ENCODE measurements at places on chromosomes 11 and 22.

- DNase-seq: no peak
Measured at GRCh38 chr11:1317993-1318392, 8.6 kb upstream of the TOLLIP start.

GRCh38 chr11:96095884-96096303, 172.0 kb upstream of the MTMR2 start:
- DNase-seq: no peak

DNA sequence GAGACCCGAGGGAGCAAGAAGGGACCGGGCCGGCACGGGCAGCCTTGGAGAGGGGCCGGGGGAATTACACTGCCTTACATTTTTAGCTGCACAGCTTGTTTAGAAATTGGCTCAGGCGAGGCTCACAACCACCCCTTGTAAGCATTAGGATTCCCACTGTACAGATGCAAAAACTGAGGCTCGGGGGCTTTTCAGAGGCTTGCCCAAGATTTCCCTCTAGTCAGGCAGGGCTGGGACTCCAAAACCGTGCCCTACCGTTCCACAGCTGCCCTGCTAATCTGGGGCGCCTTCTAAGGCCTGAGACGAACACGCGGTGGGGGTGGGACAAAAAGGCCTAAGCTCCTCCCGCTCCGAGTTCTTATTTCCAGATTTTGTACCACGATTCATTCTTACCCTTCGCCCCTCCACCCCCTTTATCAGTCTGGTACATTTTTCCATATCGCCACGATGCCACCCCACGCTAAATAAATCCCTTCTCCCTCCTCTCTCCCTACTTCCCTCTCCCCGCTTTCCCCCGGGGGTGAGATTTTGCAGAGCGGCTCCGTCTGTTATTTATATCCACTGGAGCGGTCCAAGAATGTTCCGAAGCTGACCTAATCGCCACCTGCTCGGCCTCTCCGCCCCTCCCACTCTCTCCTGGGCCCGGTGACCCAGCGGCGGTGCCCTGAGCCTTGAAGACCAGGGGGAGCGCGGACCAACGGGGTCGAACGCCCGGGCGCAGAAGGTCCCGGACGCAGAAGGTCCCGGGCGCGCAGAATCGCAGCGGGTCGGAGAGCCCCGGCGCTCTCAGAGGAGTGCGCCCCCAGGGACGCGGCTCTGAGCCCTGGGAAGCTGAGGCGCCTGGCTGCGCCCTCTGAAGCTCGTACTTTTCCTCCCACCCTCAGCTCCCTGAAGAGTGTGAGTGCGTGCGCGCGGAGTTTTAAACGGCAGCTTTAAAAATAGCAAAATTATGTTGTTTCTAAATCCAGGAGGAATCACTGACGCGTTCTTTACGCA, 764 bp upstream of the PACSIN3 start:
- no peak for DNase-seq

- no peak for DNase-seq
Measured at GRCh38 chr11:108733479-108734116, 68.7 kb downstream of the DDX10 start.

DNA sequence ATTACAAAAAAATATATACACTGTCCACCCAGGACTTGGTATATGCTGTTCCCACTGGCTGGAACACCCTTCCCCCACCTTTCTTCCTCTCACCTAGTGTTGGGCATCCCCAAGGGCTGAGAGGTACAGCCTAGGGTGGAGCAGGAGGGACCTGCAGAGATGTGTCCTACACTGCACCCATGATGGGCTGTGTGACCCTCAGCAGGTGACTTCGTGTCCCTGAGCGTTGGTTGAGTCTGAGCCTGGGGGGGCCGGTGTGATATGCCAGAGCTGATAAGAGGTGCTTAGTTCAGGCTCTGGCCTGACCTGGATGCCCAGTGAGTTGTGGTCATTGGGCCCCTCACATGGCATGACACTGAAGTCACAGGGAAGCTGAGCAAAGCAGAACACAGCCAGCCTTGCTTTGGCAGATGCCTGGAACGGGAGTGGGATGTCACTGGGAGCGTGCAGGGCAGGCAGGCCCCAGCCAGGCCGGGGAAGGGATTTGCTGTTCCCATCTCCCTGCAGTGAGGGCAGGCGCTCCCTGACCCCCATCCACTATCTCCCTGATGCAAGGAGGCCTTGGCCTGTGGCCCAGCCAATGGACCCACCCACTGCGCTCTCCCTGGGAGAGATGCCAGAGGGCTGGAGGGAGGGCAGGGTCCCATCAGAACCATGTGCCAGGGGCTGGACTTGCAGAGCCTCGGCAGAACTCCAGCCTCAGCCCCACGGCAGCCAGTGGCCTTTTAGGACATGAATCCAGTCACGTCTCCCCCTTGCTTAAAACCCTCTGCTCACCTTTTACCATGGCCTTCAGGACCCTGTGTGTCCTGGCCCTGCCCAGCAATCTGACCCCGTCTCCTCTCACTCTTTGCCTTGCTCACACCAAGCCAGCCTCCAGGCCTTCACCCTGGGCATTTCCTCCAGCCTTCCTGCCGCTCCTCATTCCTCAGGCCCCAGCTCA, 138.9 kb downstream of the MN1 start:
- DNase-seq: no peak

Data from HS-27A (cell line).